ENCODE measurements at places on chromosomes 7 and 10.

- no peak for DNase-seq
Observed at GRCh38 chr7:134941185-134941900, 45.0 kb upstream of the AGBL3 start.

GRCh38 chr10:117078168-117078837, 59.8 kb downstream of the VAX1 start:
- no peak for DNase-seq

GRCh38 chr7:103474956-103475355, 28.9 kb upstream of the SLC26A5 start:
- DNase-seq = no peak

DNA sequence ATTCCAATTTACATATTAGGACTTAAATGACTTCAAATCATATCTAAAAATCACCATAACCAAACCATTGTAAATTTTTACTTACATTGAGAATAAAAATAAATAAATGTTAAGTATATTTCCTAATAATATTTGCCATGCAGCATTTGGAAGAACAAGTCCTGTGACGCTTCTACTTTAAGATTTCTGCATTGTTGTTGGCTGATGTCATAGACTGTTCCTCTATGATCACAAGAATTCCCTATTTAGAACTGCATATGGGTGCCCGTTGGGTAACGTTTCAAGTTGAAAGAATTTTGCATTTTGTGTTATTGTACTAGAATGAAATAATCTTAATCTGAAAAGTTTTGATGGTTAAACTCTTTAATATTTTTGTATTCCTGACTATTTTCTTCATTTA, 5.1 kb upstream of the ITGB1 start:
- DNase-seq = no peak

DNA sequence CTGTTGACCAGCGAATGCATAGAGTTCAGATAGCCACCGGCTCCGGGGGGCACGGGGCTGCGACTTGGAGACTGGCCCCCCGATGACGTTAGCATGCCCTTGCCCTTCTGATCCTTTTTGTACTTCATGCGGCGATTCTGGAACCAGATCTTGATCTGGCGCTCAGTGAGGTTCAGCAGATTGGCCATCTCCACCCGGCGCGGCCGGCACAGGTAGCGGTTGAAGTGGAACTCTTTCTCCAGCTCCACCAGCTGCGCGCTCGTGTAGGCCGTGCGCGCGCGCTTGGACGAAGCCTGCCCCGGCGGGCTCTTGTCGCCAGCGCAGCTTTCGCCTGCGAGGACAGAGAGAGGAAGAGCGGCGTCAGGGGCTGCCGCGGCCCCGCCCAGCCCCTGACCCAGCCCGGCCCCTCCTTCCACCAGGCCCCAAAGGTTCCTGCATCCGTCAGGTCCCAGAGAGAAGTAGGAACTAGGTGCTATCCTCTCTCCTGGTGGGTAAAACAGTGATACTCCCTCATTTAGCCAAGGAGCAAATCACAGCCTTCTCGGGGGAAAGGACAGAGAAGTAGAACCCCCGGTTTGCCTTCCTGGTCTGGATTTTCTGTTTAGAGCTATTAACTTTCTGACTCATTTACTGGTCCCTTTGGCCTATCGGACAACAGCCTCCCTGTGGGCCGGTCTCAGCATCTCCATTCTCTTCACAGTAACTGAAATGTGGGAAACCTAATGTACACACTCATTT, 6.1 kb upstream of the HOXA2 start:
- no peak for DNase-seq

- no peak for DNase-seq
Observed at GRCh38 chr7:29158795-29159423, 12.6 kb upstream of the CPVL start.

DNA sequence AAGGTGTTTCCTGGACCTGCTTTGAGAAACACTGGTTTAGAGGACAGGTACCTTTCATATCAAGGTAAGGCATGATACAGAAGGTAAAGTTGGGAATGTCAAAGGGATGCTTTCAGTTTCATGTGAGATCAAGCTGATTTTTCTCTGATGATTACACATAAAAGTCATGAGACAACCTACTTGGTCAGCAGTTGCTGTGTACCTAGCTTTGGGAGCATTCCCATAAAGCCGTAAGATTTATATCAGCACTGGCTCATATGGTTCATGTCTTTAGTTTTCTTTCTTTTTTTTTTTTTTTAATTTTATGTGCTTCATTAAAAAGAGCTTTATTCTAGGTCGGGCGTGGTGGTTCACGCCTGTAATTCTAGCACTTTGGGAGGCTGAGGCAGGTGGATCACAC, 265.3 kb upstream of the LRGUK start:
- DNase-seq = no peak

DNA sequence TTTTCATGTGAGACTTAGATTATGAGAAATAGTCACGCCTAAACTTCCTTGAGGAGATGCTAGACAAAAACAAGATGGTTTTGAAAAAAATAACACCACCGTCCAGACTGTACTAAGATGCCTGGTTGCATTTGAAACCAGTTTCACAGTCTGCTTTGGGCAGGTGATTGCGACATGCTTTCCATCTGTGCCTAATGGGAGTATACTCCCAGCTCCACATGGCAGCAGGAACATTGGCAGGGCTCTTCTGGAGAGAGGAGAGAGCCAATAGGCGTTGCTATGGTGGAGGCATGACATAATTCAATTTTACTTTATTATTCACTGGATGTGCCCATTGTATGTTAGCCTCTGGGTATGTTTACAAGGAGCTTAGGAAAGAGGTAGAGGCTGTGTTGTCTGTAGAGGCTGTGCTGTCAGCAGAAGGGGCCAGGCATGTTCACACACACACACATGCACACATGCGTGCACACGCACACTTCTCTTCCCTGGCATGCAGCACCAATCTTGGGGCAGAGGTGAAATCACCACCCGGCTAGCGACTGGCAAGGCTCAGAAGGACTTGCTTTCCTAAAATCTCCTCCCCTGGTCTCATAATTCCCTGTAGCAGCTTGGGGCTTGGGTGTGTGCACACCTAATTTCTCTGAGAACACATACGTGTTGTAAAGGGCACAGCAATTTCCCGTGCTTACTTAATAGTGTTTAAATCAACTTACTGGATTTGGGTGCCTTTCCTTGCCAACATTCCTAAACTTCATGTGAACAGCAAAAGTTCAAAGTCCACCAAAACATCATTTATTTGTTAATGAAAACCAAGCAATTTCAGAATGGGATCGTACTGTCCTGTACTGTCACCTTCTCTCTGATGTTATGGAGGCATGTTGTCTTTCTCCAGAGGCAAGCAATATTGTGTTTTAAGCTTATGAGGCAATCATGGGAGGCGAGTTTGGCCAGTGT, 162.1 kb downstream of the TCF7L2 start:
- no peak for DNase-seq

DNA sequence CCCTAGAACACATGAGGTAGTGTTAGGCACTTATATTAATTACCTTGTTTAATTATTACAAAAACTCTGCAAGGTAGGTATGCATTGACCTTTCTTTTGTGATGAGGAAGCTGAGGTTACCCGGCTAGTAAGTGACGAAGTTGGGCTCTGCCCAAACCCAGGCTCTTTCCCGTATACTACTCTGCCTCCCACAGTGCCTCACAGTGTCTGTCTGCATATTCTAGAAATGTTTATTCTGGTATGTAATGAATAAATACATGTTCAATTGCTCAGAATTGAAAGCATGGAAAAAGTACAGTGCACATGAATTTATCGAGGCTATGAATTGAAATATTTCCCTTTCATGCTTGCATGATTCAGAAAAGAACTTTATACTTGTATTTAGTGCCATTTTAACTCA, 304.9 kb downstream of the PHTF2 start:
- DNase-seq = no peak

DNA sequence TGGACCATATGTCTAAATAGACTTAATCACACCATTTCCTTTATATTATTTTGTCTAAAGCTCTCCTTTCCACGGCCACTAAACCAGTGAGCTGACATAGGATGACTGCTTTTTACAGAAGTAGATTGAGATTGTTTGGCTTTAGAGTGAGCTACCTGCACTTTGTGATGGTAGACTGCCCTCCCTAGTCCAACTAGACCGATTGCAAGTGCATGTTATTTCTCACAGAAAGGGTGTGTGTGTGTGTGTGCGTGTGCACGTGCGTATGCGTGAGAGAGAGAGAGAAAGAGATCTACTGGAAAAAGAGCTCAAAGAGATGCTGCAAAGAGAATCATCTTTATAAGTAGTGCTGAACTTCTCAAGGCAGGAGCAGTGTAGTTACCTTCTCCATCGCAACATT, 60.7 kb downstream of the VCL start:
- no peak for DNase-seq

- DNase-seq = no peak
Observed at GRCh38 chr7:98213296-98213887, 2.2 kb downstream of the BHLHA15 start.

GRCh38 chr7:130823060-130823459, 89.1 kb upstream of the KLF14 start:
- DNase-seq = no peak

GRCh38 chr7:138195151-138195571, 118.9 kb downstream of the AKR1D1 start:
- DNase-seq = no peak

- DNase-seq = no peak
Observed at GRCh38 chr7:135966341-135967043, 10.7 kb downstream of the MTPN start.

DNA sequence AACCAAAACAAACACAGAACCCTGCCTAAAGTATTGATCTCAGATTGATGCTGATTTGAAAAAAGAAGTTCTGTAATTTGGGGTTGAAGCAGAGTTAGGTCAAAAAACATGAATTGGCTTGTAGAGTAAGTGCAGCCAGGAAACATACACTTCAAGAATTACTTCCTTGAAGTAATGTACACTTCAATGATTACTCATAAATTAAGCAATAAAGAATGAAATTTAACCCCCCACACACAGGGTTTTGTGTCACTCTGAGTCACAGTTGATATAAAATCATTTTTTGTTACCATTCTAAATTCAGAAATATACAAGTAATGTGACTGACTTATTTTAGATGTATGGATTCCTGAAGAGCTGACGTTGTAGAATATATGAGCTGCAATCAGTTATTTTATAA, 622.2 kb downstream of the POM121L12 start:
- no peak for DNase-seq

GRCh38 chr10:122303271-122304053, 32.4 kb downstream of the BTBD16 start:
- DNase-seq = no peak

DNA sequence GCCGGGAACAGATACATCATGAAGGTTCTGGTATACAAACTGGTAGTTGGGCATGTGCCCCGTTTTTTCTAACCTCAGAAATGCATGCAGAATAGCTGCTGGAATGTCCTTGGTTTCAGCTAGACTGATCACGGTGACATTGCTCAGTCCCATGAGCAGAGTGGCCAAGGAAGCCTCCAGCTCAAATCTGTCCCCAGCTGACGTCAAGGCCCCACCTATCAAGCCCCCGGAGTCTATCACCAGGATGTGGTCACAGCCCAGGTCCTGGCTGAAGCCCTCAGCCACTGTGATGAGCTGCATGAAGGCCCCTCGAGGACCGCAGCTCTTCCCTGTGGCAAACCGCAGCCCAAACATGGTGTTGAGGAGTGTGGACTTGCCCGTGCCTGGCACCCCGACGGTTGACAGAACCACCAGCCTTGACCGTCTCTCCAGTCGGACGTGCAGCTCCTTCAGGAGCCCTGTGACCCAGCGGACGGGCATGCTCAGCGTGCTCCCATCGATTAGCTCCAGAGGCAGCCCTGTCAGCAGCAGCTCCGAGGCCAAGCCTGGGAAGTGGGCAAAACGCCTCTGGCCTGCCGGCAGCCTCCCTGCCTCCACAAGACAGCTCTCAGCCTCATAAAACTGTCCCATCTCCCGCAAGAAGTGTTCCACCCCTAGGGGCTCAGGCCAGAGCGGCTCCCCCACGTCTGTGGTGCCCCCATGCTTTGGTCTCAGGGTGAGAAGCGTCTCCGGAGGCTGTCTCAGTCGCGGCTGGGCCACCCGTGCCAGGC, 7.8 kb upstream of the MRPS24 start:
- DNase-seq = no peak

GRCh38 chr7:70415179-70415972, 716.6 kb upstream of the GALNT17 start:
- DNase-seq = no peak

GRCh38 chr7:101555269-101555920, 73.7 kb downstream of the MYL10 start:
- no peak for DNase-seq

- DNase-seq = no peak
Observed at GRCh38 chr10:29257106-29257783, 31.6 kb upstream of the LYZL1 start.

DNA sequence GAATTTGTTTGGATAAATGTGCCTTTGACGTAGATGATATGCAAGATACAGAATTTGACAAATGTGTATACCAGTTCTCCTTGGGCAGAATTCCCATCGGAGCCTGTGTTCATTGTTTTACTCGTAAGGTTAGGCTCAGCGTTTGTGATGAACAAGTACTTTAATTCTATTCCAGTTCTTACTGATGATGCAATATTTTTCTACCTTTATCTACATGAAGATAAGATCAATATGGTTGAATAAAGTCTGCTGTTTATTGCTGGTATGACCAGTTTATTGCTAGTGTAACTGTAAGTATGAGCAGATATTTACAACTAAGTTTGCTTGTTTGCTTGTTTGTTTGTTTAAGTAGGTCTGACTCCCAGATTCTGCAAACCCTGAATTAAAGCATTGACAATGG, 145.4 kb upstream of the ADARB2 start:
- no peak for DNase-seq

- no peak for DNase-seq
Observed at GRCh38 chr10:93098816-93099215, 25.1 kb downstream of the CYP26A1 start.

- DNase-seq = no peak
Observed at GRCh38 chr7:2527505-2528467, 8.2 kb downstream of the LFNG start.

DNA sequence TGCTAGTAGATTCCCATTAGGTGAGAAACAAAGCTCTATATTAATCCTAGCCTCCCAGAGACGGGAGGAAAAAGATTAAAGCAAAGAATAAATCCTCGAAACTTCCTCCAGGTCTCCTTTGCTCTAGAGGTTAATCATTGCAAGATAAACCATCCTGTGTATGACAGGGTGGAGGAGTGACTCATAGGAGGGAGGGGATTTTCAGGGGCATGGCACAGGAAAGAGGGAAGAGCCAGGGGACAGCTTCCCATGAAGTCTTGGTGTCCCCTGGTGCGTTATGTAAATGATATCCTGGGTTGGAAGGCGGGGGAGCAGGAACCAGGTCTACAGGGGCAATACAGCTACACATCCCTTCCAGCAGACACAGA, 780 bp downstream of the CYP3A5 start:
- DNase-seq = no peak

- DNase-seq = no peak
Observed at GRCh38 chr7:132243463-132243862, 332.8 kb downstream of the PLXNA4 start.
